ENCODE measurements at places on chromosomes 16 and 17. TPM values are rescaled to one million over a fixed set of nuclear protein-coding genes. Genes with fewer than 3 reads are reported as not detected.

The ADGRG1 gene
- 6.7 TPM for polyA plus RNA-seq

The CALB2 gene
- 1.2 TPM for polyA plus RNA-seq

The RABEP1 gene
- 64.4 TPM for polyA plus RNA-seq

The RGS11 gene
- 2.3 TPM for polyA plus RNA-seq

The SCIMP gene
- polyA plus RNA-seq: 1.3 TPM

DNA sequence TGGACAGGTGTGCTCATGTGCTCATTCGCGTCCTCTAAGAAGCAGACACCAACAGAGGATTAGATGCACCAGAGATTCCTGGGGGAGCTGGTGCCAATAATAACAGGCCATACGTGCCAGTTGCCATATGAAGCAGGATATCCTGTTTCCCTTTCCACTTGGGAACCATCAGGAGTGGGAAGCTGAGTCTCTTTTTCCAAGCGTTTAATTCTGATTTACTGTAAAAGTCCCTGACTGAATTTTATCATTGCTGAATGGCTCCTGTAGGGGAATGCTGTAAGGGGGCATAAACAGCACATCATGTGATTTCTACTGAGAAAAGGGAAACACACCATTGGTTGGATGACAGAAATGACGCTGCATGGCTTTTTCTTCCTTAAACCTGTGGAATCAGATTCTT is 113.3 kb downstream of the IRF8 start:
- no peak for DNase-seq

- no peak for DNase-seq
Observed at GRCh38 chr16:965036-965395, 5.8 kb downstream of the LMF1 start.

- DNase-seq: no peak
Observed at GRCh38 chr17:60959696-60960095, 282.0 kb downstream of the BCAS3 start.

DNA sequence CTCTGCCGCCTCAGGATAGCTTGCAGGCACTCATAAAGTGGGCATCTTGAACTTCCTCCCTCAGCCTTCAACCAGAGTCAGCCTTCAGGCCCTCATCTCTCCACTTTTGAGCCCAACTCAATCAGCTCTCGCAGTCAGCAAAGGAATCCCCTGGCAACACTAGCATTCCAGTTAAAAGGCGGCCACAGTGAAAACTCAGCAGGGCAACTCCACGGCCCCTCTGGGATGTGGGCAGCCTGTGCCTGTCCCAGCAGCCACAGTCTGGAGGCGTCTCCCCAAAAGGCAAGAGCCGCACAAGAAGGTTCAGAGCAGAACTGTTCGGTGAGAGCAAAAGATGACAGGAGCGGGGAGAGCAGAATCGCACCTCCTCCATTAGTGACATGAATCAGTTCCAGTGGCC is 9.0 kb downstream of the TMEM11 start:
- DNase-seq: no peak

GRCh38 chr17:82772026-82772425 is 20.2 kb downstream of the TBCD start:
- DNase-seq: no peak
